ENCODE measurements at places on chromosomes 3 and 15.
A peak's percentile ranks its signal among the peaks of the same experiment; 100 is the strongest.

- DNase-seq = no peak
Observed at GRCh38 chr3:128198313-128198712, 45.0 kb downstream of the EEFSEC start.

- no peak for DNase-seq
Observed at GRCh38 chr3:104412608-104413580, 953.8 kb upstream of the ALCAM start.

DNA sequence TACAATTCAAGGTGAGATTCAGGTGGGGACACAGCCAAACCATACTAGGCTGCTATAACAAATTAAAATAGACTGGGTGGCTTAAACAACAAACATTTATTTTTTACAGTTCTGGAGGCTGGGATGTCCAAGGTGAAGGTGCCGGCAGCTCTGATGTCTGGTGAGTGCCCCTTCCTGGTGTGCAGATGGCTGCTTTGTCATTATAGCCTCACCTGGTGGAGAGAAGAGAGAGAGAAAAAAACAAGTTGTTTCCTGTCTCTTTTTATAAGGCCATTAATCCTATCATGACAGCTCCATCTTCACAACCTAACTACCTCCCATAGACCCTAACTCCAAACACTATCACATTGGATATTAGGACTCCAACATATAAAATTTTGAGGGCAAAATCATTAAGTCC, 279.7 kb downstream of the ZIC1 start:
- no peak for DNase-seq

DNA sequence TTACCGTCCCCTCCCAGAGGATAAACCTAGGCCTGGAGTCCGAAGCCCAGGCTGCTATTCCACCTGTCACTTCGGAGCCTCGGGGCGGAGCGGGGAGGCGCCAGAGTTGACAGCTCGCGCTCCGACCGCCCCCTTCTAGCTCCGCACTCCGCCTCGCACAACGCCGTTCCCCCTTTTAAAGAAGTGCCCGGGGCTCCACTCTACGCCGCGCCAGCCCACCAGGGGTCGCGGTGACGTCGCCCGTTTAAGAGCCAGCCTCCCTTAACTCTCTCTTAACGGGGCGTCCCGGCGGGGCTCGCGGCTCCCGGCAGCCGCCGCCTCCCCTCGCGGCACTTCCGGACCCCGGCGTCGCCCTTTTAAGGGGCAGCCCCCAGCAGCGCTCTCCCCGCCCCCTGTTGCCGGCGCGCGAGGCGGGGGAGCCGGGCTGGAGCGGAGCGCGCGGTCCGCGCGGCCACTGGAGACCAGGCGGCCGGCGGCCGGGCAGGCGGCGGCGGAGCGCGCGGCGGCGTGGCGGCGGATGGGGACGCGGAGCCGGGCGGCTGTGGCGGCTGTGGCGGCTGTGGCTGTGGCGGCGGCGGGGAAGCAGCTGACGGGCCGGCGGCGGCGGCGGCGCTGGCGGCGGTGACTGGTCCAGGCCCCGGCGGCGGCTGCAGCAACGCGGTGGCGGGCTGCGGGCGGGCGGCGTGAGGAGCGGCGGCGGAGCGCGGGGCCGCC, at the start of gene INAFM2:
Gene INAFM2 (plus strand): TSS at position 454 of the 714 bp plus-strand sequence. CDS start 364 bp downstream, outside the sequence.
- peak; percentile 79 for DNase-seq

- no peak for DNase-seq
Observed at GRCh38 chr3:44984335-44984734, 8.3 kb downstream of the EXOSC7 start.

DNA sequence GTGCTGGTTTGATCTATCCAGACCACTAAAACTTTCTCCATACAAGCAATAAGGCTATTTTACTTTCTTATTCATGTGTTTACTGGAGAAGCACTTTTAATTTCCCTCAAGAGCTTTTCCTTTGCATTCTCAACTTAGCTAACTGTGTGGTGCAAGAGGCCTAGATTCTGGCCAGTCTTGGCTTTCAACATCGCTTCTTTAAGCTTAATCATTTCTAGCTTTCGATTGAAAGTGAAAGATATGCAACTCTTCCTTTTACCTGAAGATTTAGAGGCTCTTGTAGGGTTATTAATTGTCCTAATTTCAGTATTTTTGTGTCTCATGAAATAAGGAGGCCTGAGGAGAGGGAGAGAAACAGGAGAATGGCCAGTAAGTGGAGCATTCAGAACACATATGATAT, 234.8 kb upstream of the GADL1 start:
- no peak for DNase-seq

- no peak for DNase-seq
Observed at GRCh38 chr3:149975919-149976318, 5.2 kb upstream of the PFN2 start.

DNA sequence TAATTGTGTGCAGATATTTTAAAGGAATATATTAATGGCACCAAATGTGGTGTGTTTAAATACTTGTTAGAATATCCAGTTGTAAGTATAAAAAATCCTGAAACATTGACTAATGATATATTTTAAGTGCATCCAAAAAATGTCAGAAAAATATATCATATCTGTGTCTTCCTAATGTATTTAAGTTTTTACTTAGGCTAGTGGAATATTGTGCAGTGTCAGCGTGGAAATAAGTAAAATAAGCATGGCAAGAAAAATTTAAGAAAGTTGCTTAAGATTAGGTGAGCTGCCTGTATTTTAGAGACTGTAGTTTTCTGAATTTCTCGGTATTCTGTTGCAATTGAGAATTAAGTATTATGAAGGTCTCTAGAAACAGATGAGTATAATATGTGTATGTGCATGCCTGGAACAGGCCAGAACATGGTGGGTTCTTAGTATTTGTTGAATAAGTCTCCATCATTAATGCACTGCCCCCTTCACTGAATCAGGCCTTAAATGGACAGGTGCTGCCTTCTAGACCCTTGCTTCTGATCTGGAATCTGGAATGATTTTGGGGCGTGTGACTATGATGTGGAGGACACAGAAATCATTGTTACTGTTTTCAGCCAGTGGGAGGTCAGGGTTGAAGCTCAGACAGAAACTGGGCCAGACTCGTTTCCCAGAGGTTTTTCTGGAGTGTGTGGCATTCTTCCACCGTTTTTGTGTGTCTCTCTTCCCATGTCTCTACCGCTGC, 86.1 kb downstream of the TRAK1 start:
- no peak for DNase-seq

- no peak for DNase-seq
Observed at GRCh38 chr3:111993038-111993437, 5.7 kb upstream of the TAGLN3 start.

Measured in AG09319 (cell line).